ENCODE measurements at places on chromosomes 16 and 17.

GRCh38 chr17:14434506-14434905 is 133.6 kb downstream of the HS3ST3B1 start:
- no peak for DNase-seq

- DNase-seq: peak; percentile 76
Observed at GRCh38 chr17:7261379-7262191, 693 bp downstream of the CLDN7 start.

DNA sequence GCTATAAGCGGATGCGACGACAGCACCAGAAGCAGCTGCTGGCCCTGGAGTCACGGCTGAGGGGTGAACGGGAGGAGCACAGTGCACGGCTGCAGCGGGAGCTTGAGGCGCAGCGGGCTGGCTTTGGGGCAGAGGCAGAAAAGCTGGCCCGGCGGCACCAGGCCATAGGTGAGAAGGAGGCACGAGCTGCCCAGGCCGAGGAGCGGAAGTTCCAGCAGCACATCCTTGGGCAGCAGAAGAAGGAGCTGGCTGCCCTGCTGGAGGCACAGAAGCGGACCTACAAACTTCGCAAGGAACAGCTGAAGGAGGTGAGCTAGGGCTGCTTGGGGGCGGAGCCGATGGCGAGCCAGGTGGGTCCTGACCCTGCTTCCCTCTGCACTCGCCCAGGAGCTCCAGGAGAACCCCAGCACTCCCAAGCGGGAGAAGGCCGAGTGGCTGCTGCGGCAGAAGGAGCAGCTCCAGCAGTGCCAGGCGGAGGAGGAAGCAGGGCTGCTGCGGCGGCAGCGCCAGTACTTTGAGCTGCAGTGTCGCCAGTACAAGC is 10.1 kb downstream of the HIRIP3 start:
- no peak for DNase-seq

DNA sequence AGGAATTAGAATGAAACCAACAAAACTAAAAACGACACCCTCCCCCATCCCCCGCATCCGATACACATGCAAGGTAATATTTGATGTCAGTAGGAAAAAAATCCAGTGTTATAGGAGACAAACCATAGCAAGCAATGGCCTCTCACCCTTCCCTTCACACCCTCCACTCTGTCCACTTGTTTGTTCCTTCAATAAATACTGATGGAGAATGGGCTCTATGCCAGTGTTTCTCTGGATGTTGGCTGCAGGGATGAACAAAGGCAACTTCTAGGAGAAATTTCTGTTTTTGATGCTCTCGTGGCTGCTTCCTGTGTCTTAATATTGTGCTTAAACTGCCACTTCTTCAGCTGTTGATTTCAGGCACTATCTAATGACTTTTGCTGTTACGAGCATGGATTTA is 98.8 kb downstream of the WWOX start:
- no peak for DNase-seq

DNA sequence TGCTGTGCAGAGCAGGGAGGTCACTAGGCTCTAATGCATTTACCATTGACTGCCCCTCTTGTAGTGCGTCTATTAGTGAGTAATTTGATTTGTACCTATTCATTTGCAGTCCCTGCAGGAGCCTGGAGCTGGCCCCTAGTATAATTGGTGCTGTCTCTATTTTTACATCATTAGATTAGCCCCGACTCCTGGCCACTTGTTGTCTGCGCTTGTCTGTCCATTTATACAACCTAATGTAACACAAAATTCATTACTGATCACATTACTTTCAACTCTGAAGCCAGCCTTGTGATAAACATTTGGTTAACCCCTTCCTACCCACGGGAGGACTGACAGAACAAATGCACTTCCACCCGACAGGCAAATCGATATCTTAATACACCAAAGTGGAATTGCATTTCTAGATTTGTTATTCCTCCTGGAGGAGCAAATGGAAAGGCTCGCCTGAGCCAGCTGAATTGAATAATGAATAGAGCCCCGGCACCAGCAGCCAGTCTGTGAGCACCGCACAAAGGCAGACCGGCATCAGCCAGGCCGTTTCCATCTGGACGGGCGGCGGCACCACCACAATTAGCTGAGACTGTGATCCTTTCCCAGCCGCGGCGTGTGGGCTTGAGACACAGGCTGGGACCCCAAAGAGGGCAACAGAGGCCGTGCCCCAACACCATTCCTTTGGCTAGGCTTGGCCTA is 18.7 kb upstream of the TBX2 start:
- no peak for DNase-seq

GRCh38 chr16:26058326-26058725 is 366.6 kb downstream of the HS3ST4 start:
- no peak for DNase-seq

DNA sequence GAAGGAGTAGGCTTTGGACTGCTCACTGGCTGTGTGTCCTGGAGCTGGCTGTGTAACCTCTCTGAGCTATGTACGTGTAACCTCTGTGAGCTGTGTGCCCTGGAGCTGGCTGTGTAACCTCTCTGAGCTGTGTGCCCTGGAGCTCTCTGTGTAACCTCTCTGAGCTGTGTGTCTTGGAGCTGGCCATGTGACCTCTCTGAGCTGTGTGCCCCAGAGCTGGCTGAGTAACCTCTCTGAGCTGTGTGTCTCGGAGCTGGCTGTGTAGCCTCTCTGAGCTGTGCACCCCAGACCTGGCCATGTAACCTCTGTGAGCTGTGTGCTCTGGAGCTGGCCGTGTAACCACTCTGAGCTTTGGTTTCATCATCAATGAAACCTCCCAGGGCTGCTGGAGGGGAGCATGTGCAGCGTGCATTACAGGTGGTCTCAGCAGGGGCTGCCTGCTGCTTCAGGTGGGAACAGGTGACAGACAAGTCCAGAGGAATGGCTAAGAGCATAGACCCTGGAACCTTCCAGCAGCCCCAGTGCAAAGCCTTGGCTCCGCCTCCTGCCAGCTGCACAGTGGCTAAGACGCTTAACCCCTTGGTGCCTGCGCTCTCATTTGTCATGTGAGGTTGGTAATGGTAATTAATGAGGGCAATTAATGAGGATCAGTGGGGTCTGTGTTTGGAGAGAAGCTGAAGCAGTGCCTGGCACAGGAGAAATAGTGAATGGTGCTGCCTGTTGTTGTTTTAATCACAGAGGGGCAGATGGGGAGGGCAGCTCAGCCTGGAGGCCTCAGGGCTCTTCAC is 86.7 kb downstream of the KATNIP start:
- no peak for DNase-seq

GRCh38 chr16:52546291-52547003 is 496 bp downstream of the TOX3 start:
- DNase-seq: peak; percentile 69

DNA sequence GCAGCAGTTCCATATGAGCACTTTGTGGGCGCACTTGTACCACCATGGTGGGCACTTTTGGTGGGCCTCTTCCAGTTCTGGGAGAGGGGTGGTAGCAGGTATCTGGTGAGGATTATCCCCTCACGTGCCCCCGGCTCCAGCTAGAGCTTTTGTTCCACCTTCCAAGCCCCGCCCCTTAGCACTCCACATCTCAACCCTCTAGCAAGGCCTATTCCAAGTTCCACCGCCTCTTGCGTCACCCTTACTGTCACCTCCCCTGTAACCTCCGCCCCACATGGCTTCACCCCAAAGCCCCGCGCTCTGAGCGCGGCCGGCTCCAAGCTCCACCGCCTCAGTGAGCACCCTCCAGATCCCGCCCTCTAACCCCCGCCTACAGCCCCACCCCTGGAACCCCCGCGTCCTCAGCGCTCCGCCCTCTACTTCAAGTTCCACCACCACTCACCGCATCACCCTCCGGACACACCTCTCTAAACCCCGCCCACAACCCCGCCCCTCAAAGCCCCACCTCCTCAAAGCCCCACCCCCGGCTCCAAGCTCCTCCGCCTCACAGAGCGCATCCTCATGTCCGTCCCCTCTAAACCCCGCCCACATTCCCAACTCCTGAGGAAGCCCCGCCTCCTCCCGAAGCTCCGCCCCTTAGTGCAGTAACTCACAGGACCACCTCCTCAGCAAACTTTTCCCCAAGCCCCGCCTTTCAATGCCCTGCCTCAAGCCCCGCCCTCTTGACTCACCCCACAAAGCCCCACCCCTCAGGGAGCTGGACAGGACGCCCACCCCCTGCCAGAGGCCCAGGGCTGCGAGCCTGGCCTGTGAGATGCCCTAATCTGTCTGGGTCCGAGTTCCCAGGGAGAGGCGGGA is 11.1 kb downstream of the SCN4A start:
- DNase-seq: no peak

DNA sequence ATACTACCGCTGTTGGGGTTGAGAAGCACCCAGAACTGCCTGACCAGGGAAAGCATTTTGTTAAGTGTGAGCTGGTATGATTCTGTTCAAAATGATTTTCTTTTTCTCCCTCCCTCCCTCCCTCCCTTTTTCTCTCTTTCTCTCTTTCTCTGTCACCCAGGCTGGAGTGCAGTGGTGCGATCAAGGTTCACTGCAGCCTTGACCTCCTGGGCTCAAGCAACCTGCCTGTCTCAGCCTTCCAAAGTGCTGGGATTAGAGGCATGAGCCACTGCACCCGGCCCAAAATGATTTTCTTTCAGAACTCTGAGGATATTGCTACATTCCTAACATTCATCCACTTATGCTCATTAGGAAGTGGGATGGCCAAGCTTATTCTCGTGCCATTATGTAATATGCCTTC is 41.3 kb downstream of the SLC47A1 start:
- DNase-seq: no peak

DNA sequence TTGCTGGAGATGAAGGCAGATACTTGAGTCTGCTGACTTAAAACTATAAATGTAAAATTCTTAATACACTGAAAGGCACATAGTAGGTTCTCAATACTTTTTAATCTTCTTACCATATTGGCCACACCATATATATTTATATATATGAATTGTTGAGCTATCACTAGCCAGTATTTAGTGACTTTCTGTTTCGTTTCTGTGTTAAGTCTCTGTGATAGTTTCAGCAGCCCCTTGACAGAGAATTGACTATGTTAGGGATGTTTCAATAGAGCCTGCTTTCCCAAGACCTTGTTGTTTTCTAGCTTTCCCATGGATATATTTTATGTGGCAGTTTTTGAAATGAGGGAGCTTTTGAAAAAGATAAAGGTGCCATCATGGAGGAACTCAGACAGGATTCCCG is 206.5 kb upstream of the GOT2 start:
- no peak for DNase-seq

- DNase-seq: no peak
Observed at GRCh38 chr17:42573095-42573494, 4.4 kb downstream of the PSMC3IP start.

GRCh38 chr16:89100601-89101302 is 7.1 kb downstream of the ACSF3 start:
- DNase-seq: no peak

- DNase-seq: no peak
Observed at GRCh38 chr16:88499836-88500251, 46.8 kb downstream of the ZFPM1 start.

- DNase-seq: peak; percentile 18
Observed at GRCh38 chr17:71398800-71399219, 722.0 kb upstream of the SOX9 start.

GRCh38 chr16:30010844-30011713 is at the start of gene DOC2A:
TSS of gene DOC2A (minus strand) at chr16:30011027. CDS start at chr16:30010222, 805 bp downstream.
- DNase-seq: peak; percentile 45

DNA sequence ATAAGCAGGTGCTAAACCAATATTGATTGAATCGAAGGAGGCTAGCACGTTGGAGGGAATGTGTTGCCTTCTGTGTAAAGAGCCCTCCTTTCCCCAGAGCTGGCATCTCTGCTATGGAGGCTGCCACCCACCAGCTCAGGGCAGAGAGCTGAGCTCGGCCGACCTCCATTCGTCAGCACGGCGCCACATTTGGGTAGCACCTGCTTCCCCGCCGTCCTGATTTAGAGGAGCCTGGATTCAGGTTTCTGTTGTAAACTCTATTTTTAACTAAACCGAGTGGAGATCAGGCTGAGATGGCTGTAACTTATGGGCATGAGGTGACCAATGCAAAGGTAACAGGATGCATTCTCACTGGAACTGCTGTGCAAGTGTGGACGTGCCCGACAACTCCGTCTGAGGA is 172.5 kb downstream of the CCDC182 start:
- DNase-seq: no peak

GRCh38 chr17:35890774-35891155 is 10.6 kb upstream of the CCL5 start:
- DNase-seq: no peak

GRCh38 chr16:852451-853185 is 52.1 kb upstream of the GNG13 start:
- DNase-seq: no peak

- no peak for DNase-seq
Observed at GRCh38 chr17:10276436-10276835, 78.0 kb upstream of the GAS7 start.

- no peak for DNase-seq
Observed at GRCh38 chr17:70542876-70543275, 373.5 kb downstream of the KCNJ2 start.

- no peak for DNase-seq
Observed at GRCh38 chr16:75477680-75478473, 13.4 kb upstream of the TMEM170A start.

GRCh38 chr17:34851961-34852540 is 109.2 kb downstream of the CCT6B start:
- no peak for DNase-seq

DNA sequence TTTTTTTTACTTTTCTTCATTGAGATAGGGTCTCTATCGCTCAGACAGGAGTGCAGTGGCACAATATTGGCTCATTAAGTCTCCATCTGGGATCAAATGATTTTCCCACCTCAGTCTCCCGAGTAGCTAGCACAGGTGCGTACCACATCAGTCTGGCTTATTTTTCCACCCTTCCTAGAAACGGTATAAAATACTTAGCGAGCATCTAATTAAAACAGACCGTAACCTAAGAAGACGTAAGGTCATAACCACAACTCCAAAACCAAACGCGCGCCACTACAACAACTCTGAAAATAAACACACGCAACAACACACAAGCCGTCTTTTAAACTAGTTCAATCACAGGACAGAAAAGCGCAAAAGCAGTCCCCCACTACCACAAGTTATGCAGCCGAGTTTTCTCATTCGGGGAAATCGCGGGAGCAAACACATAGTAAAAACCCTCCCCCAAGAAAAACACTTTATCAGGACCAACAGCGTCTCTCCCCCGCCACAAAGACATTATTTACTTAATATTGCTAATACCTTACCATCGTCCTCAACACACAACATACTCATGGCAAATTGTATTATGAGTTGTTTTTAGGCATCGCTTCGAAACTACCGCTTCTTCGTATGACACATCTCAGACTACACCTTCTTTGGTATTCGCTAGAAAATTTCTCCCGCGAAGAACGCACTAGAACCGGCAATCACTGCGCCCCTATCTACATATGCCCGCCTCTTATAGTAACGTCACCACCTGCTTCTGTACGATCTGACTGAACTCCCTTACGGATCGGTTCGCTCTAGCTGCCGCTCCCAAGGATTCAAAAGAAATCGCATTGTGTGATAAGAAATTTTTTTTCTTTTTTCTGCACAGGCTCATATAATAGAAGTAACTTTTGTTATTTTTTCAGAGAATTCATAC is 32.8 kb downstream of the TEX14 start:
- DNase-seq: peak; percentile 88

Measured in right kidney (tissue), 9 donors.